ENCODE measurements at places on chromosomes 16 and 17.

DNA sequence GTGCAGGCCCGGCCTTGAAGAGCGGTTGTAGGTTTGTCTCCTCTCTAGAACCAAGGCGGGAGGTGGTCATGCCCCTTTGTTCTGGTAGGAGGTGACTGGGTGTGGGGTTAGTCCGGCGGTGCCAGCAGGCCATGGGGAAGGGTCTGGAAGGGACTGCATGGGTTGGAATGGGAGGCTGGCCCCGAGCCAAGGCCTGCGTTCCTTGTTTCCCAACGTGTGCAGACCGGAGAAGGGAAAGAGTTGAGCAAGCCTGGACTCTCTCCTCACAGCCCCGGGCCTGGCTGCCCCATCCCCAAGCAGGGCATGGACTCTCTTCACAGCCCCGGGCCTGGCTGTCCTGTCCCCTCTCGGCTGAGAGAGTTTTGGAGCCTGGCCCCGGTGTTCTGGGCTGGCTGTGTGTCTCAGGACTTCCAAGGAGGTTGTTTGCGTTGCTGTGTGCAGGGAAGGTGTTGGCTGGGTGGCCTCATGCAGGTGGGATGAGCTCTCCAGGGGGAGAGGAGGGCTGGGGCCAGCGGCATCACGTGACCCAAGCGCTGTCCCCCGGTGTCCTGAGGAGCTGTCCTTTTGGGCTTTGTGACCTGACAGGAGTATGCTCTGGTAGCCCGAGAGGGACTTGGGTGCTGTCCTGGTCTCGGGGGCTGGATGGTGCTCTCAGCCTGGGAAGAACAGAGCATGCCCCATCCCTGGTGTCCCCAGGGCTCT is 2.6 kb downstream of the CACNA1H start:
- DNase-seq = no peak

DNA sequence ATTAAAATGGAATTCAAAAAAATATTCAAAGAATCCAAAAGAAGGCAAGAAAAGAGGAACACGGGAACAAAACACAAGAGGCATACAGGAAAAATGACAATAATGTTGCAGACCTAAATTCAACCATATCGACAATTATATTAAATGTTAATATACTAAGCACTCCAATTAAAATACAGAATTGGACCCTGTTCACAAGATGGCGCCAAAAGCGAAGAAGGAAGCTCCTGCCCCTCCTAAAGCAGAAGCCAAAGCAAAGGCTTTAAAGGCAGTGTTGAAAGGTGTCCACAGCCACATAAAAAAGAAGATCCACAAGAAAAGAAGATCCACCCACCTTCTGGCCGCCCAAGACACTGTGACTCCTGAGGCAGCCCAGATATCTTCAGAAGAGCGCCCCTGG is 6.3 kb upstream of the XAF1 start:
- DNase-seq = no peak

DNA sequence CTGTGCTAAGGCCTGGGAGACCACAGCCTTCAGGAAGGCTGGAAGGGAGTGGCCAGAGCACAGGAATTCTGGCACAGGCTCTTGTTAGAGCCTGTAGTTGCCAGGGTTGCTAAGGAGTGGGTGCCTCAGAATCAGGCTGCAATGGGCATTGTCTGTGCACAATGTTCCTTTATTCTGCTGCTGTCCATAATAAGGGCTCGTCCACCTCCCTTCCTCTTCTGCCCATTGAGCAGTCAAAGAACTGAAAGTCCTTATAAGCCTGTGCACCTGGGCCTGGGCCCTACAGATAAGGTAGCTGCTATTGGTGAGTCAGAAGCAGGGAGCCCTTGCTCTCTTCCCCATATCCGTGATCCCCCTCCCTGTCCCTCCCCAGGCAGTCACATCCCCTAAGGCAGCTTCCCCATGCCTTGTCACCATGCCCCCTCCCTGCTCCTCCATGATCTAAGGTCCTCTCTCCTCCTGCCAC is 5.4 kb upstream of the CNGB1 start:
- no peak for DNase-seq

GRCh38 chr17:75633486-75634375 is 497 bp downstream of the SMIM5 start:
- DNase-seq = peak; percentile 27

Data from stimulated activated CD4-positive, alpha-beta T cell treated with anti-CD3 and anti-CD28 coated beads, Interleukin-15, amount 100 ng/mL, for 48 hours (primary cell).